Glomerular endothelial cell (primary cell): ENCODE measurements at places on chromosomes 1 and 21. TPM values are rescaled to one million over a fixed set of nuclear protein-coding genes. Genes with fewer than 3 reads are reported as not detected.

GRCh38 chr1:212944229-212944901 is 6.0 kb upstream of the VASH2 start:
- no peak for DNase-seq

DNA sequence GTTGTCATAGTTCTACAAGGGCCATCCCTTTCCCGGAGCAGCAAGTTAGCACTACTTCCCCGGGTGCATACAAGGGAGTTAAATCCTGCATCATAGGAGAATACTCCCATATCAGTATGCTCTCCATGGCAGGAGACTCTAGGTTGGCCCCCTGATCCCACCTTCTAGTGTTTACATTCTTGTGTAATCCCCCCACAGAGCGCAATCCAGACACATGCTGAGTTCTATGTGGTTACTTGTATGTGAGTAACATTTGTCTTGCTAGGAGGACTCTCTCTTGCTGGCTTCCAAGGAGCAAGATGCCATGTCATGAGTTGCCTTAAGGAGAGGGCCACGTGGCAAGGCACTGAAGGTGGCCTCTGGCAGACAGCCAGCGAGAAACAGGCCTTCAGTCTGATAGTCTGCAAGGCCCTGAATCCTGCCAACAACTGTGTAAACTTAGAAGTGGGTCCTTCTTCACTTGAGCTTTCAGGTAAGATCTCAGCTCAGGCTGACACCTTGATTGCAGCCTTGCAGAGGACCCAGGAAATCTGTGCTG is 155.3 kb downstream of the CDC7 start:
- DNase-seq: no peak

- DNase-seq: no peak
Observed at GRCh38 chr1:213852107-213852506, 135.7 kb upstream of the PROX1 start.

- no peak for DNase-seq
Observed at GRCh38 chr1:245485996-245486395, 331.2 kb downstream of the KIF26B start.

GRCh38 chr1:200487650-200488049 is 77.8 kb upstream of the ZNF281 start:
- DNase-seq: no peak

- no peak for DNase-seq
Observed at GRCh38 chr1:14930247-14930965, 223.1 kb upstream of the TMEM51 start.

DNA sequence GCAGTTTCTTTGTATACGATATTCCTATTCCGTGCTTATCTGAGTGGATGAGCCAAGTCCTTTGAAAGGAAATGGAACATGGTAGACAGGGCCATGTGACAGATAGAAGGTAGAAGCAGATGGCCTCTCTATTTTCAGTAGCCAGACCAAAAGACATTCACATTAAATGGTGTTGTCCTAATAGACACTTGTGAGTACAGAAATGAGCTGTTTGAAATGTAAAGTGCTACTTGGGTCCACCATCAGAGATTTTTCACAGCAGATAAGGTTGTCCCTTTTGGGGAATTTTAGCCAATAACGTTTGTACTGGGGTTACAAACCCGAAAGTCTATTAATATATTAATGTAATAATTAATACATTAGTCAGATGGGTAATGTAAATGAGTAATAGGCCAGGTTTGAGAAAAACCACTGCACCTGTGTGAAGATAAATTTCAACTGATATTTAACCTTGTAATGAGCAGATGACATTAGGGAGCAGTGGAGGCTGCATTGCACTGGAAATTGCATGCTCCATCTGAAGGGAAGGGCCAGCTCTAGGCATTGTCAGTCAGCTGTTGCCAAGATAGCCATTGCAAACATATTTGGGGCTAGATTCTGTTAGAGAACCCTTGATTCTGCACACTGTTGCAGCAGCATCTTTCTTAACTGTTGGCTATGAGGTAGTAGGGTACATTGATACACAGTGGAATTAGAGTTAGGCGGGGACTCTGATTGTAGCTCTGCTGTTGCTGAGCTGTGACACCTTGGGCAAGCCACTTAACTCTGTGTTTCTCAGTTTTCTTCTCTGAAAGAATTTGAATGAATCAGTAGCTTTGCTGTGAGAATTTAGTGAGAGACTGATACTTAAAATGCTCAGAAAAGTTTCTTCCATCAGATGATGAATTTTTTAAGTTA is 43.8 kb downstream of the FGGY start:
- DNase-seq: no peak

- no peak for DNase-seq
Observed at GRCh38 chr1:2269193-2269921, 41.2 kb downstream of the SKI start.

GRCh38 chr1:198201956-198202784 is 45.4 kb downstream of the NEK7 start:
- DNase-seq: no peak

DNA sequence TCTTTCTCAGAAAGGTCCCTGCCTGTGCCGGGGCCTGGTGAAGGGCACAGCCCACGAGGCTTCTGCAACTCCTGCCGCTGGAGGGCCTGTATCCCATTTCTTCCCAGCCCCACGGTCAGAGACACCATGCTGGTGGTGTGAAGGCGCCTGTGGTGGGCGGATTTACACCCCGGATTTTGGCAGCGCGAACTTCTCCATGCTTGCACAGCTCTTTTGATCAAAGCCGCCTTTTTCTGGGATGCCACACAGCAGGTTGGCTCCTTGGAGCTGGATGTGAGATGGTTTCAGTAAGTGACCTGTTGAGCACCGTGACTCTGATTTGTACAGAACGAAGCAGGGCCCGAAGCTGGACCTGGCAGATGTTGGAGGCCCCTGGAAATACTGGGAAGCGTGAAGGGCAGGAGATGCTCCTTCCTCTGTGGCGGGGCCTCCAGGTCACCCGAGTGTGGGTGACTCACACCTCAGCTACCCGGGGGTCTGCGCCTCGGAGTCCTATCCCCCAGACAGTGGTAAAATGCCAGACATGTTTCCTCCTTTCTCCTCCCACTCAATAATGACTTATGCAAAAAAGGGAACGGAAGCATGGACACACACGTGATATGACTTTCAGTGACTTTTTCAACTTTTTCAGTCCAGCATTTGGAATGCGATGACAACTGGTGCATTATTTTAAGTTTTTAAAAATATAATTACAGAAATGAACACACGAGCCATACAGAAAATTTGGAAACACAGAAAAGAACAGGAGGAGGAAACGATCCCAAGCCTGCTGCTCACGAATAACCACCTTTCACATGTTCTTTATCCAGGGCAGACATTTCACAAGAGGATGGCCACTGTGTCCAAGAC is 9.0 kb downstream of the UMODL1 start:
- no peak for DNase-seq

GRCh38 chr1:23610677-23611076 is 51.4 kb upstream of the ID3 start:
- DNase-seq: no peak

GRCh38 chr1:210455840-210456603 is 127.3 kb downstream of the HHAT start:
- no peak for DNase-seq

DNA sequence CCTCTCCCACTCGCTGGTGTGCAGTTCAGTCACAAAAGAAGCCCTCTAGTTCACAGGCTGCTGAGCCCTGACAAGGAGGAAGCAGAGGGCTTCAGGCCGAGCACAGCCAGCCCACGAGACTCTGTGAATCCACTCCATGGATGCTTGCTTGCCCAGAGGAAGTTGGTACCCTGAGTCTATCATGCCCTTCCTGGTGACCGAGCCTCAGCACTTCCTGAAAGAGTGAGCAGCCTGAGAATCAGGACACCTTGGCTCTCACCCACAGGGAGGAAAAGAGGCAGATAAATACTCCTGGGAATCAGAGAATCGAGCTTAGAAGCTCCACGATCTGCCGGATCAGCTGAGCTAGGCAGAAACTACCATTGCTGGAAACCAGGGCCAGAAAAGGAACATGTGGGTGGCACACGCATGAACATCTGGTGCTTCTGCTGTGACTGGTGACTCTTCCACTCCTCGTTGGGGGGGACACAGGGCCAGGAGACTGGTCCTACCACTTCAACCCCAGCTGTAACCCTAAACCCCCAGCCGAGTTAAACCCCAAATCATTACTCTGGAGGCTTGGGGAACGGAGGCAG is 376.3 kb upstream of the CAMK1G start:
- no peak for DNase-seq

GRCh38 chr1:58574816-58575215 is 2.2 kb downstream of the TACSTD2 start:
- DNase-seq: no peak

- no peak for DNase-seq
Observed at GRCh38 chr1:150622303-150622975, 7.0 kb downstream of the ENSA start.

DNA sequence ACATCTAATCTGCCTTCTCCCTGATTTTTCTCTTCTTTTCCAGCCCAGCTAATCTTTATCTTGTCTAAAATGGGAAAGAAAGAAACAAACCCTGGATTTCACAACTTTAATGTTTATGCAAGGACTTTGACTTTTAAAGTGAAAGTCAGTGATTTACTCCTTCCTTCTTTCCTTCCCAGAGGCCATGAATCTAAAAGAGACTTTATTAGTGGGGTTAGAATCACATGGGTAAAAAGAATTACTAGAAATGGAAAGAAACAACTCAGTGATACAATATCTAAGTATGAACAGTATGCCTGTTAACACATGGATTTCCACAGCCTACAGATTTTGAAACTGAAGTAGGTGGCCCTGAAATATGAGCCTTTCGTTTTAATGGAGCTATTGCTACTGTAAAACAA is 59.8 kb upstream of the KCNK2 start:
- no peak for DNase-seq

DNA sequence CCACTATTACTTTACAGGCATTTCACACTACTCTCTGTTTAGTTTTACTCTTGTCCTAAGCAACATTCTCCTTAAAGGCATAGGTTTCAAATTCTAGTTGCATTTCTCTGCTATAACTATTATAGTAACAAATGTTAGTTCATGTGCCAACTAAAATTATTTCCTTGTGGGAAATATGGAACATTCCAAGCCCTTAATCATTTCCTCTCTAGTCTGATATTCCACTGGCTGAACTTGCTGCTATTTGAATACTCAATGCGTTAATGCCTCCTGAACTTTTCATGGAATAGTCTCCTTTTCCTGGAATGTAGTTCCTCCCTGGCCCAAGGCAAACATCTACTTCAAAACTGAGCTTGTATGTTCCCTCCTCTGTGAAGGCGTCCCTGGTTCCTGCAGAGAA is 19.3 kb upstream of the TBX19 start:
- DNase-seq: peak; percentile 78

DNA sequence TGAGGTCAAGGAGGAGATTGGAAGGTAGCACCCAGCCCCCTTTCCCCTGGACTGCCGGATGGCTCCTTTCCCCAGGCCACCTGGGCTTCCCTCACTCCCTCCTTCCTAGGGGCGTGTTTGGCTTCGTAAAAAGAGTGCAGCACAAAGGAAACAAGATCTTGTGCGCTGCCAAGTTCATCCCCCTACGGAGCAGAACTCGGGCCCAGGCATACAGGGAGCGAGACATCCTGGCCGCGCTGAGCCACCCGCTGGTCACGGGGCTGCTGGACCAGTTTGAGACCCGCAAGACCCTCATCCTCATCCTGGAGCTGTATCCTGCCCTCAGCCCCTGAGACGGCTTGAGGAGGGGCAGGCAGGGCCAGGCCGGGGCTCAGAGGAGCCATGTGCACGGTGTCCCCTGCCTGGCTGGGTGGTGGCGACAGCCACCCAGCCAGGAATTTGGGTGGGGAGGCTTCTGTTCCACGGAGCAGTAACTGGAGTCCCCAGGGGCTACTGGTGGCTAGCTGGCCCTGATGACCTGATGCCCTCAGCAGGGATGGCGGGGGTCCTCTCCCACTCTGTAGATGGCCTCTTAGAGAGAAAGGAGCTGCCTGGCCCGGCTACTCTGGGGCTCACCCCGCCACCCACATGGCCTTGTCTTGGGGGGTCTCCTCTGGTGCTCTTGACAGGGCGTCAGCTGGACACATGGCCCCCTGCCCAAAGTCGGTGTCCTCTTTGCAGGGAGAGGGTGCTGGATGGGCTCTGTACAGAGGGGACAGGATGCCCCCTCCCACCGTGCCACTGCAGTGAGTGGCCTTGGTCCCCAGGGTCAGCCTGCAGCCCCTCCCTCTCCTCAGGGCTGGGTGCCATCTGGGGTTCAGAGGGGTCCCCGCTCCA is 39.5 kb downstream of the TRIM11 start:
- DNase-seq: no peak

DNA sequence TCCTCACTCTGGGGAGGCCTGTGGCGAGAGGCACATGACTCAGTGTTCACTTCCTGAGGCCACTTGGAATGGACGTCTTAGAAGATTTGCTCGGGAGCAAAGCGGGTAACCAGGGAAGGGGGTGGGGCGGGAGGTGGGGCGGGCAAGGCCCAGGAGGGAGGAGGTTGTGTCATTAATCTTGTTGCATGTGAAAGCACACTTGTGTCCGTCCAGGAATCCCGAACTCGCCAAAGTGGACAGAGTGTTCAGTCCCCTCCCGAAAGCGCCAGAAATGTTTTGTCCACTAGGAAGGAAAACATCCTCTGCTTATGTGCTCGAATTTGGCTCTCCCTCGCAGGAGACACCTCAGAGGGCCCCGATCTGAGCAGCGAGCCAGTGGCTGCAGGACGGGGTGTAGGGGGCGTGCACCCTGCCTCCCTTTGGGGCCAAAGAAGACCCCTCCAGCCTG is 84.2 kb downstream of the SPSB1 start:
- no peak for DNase-seq

DNA sequence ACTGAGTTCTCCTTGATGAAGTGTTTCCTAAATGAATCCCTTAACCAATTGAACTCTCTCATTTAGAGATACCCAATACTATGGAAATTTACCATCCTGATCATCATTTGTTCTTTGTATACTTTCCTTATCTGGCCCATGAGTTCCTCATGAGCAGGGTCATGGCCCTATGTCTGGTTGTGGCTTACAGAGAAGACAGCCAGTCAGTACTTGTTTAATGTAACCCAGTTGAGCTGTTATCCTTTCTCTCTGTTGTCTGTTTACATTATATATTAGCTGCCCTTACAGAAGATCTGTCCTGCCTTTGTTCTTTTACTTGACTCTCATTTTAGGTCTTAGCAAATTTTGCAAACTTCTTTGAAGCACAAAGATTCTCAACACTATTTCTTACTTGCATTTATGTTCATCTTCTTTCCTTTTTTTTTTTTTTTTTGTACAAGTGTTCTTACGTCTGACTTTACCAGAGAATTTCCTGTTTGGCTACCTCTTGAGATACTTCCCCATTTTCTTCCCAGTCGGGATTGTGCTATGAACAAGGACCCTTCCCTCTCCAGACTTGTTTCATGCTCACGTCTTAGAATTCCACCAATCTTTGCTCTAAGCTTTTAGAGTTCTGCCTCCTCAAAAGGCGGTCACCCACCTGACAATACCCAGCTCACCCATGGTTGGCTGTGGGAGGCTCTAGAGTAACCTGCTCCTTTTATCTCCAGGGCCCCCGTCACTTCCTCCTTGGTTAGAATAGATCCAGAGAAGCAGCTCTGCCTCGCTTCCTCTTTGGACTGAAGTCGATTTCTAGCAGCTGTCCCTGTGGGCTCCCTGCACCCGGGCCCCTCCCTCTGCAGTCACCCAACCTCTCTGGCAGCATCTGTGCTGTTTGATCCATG is 53.6 kb upstream of the RUNX1 start:
- DNase-seq: no peak

- DNase-seq: no peak
Observed at GRCh38 chr1:76281306-76281705, 206.8 kb downstream of the ST6GALNAC3 start.

- no peak for DNase-seq
Observed at GRCh38 chr1:31264790-31265386, 25.2 kb upstream of the NKAIN1 start.

The SOX13 gene
- 11.2 and 31.1 TPM in 2 replicates for total RNA-seq

The ADORA1 gene
- 8.6 TPM in 1 of 2 replicates, not detected in the other for total RNA-seq

The HCN3 gene
- total RNA-seq: 0.19 and 1.3 TPM in 2 replicates

The IL6R gene
- total RNA-seq: 13.9 and 16.0 TPM in 2 replicates

The HSD3B2 gene
- not detected in 2 replicates for total RNA-seq

The CFAP107 gene
- total RNA-seq: not detected in 2 replicates

The GBP6 gene
- total RNA-seq: not detected in 2 replicates

The GSTM4 gene
- total RNA-seq: 2.0 and 3.3 TPM in 2 replicates
